ENCODE measurements at places on chromosomes 6 and 20.

GRCh38 chr6:112218563-112218962, 35.8 kb downstream of the LAMA4 start:
- DNase-seq: peak; percentile 52

DNA sequence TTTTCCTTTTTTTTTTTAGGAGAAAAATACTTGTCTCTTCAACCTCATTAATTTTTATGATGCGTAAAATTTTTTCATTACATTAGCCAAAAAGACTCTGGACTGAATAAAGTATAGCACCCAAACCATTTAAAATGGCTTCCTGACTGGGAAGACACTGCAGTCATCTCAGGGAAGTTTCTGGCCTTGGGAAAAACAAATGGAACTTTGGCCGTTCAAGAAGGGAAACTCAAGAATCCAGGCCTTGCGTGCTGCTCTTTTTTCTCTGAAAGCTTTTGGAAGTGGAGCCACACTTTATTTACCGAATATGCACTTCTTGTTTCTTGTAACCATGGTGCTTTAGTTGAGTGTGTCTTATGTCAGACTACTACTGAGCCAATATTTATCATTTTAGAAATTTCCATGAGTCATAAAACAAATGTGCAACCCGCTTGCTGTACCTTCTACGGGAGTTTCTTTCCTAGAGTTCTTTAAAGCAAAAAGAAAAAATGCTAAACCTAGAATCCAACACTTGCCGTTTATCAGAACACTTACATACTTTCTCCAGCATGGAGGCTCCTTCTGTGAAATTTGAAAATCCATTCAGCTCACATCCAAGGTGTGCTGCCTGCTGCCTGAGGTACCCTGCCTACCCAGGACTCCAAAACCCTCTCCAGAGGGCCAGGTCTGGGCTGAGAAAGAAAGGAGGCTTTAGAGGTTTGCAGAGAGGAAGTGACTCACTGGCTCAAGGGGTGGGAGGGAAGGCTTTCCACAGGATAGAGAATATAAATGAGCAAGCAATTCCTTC, 11.5 kb upstream of the DSTN start:
- DNase-seq: peak; percentile 94

DNA sequence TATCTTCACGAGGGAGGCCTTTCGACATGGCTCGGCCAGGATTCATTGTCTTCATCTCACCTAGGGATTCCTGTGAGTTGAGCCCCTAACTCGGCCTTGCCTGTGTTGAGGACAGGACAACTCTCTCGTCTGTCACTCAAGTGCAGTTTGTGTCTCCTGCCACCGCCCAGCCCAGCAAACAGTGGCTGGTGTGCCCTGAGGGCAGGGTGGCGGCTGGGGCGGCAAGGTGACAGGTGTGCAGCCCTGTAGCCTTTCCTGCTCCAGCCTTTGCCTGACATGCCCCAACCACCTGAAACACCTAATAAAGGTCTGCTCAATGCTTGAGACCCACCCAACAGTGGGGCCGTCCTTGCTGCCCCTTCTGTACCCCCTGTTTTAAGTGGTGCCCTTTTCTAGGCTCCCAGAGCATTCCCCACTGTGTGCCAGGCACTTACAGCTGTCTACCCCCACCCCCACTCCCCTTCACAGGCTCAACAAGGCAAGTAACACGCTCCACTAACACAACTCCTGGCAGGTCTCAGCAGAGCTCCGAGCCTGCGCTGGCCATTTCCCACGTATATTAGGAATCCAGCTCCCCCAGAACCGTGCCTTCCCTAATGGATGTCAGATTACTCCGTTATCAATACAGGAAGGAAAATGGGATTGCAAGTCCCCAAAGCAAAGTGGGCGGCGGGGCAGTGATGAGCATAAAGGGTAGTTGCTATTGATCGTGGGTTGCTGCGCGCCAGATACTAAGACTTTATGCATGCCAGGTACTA, 17.7 kb downstream of the GFRA4 start:
- no peak for DNase-seq

GRCh38 chr6:44667668-44668390, 280.3 kb downstream of the CDC5L start:
- DNase-seq: peak; percentile 37

DNA sequence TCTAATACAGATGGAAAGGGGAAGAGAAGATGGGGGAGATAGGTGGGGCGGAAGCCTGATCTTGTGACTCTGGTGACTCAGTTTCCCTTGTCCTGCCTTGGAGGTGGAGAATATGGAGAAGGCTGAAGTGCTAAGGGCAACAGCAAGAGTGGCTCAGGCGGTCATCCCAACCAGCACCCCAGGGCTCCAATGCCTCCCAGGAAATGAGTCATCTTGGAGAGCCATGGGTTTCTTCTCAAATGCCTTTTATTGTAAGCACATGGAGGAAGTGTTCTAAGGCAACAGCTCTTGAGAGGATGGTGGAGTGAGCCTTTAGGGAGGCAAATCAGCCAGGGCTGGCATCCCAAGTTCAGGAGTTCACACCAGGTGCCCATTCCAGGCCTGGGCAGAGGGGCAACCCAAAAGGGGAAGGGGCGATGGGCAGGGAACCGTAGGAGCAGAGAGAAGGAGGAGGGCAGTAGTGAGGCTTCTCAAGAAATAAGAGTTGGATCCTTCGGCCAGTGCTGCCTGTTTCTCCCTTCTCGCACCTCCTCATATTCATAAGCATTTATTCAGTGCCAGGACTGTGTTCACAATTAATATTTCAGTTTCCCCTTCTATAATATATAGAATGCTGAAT, 13.2 kb upstream of the AHCY start:
- DNase-seq: peak; percentile 64

DNA sequence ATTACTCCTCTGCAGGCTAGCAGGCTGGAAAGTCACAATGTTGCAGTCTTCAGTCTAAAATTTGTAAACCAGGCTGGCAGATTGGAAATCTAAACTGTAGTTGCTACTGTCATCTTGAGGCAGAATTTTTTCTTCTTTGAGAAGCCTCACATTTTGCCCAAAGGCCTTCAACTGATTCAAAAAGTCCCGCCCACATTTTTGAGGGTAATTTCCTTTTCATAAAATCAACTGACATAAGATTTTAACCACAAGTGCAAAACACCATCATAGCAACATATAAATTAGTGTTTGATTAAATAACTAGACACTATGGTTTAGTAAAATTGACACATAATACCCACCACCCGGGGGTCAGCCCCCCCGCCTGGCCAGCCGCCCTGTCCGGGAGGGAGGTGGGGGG, 28.4 kb downstream of the HLA-C start:
- DNase-seq: no peak

GRCh38 chr6:32668226-32668747, 1.8 kb upstream of the HLA-DQB1 start:
- peak; percentile 35 for DNase-seq

- DNase-seq: no peak
Measured at GRCh38 chr6:14121936-14122344, 4.4 kb downstream of the CD83 start.

- DNase-seq: no peak
Measured at GRCh38 chr6:101400326-101401135, 7.0 kb downstream of the GRIK2 start.

GRCh38 chr6:40910260-40910893, 128.6 kb downstream of the UNC5CL start:
- no peak for DNase-seq

DNA sequence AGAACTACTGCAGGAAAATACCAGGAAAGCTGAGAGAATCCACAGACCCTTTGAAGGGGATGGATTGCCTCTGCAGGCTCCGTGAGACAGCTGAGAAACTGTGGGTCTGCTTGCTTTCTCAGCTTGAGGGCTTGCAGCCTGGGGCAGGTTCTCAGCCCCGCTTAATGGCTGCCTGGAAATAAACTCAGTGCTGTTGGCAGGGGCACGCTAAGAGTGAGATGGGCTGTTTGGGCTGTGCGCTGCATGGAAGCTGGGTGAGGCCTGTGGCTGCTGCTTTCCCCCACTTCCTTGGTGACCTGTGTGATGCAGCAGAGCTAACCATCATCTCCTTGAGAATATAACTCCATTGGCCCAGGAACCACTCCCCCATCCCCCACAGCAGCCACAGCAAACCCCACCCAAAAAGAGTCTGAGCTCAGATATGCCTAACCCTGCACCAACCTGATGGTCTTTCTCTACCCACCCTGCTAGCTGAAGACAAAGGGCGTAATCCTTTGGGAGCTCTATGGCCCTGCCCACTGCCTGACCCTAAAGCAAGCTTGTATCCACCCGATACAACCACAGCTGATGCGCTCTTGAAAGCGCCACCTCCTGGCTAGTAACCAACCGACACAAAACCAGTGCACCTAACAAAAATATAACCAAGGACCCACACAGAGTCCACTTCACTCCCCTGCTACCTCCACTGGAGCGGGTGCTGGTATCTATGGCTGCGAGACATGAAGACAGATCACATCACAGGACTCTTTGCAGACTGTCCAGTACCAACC, 800.6 kb upstream of the MAP3K7 start:
- no peak for DNase-seq

- peak; percentile 3 for DNase-seq
Measured at GRCh38 chr6:152748843-152749242, 1.8 kb upstream of the VIP start.

GRCh38 chr20:7959484-7959883, 19.2 kb upstream of the HAO1 start:
- no peak for DNase-seq

- no peak for DNase-seq
Measured at GRCh38 chr20:62219992-62220665, at the start of gene HRH3. TSS of gene HRH3 (minus strand) at chr20:62220278. CDS start at chr20:62219970, 308 bp downstream.

DNA sequence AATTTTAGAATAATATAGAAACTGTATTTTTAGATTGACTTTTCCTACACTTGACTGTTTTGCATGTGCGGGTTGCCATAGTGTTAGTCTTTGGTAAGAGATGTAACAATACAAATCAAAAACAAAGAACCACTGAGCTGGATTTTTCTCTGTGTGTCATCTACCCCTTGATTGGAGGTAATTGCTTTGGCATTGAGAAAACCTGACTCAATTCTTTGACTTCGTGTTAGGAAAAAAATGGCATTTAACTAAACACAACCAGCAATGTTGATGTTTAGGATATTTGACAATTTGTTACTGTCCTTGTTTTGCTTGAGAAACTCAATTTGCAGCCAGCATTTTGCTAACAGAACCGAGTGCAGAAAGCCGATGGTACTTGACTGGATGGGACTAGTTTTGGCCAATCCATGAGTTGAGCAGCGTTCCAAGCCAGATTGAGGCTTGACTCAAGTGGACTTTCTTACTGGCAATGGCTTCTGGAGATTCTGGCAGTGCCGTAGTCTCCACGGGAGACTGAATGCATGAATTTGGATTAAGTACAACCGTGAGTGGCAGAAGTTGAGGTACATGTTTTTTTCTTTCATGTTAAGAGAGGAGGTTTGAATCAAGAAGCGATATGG, 17.1 kb downstream of the TPBG start:
- DNase-seq: no peak

DNA sequence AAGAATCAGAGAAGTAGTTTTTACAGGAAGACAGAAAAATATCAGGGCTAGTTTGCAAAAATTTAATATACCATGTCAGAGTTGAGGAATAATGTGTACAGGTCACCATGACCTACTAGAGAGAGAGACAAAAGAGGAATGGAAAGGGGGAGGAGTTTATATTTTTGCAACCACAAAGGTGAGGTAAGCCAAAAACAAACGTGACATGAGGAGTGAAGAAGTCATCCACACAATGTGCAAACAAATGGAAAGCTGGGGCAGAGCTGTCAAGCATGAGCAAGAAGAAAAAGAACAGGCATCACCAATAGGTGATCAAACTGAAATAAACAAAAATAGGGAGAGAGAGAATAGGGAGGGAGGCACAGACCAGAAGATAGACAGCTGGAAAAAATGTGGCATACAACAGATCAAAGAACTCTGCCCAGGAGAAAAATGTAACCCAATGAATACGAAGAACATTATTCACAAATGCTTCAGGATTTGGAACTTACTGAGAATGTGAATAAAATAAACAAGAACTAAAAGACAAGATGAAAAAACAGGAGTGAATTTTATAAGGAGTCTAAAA, 15.5 kb downstream of the RARS2 start:
- DNase-seq: no peak

DNA sequence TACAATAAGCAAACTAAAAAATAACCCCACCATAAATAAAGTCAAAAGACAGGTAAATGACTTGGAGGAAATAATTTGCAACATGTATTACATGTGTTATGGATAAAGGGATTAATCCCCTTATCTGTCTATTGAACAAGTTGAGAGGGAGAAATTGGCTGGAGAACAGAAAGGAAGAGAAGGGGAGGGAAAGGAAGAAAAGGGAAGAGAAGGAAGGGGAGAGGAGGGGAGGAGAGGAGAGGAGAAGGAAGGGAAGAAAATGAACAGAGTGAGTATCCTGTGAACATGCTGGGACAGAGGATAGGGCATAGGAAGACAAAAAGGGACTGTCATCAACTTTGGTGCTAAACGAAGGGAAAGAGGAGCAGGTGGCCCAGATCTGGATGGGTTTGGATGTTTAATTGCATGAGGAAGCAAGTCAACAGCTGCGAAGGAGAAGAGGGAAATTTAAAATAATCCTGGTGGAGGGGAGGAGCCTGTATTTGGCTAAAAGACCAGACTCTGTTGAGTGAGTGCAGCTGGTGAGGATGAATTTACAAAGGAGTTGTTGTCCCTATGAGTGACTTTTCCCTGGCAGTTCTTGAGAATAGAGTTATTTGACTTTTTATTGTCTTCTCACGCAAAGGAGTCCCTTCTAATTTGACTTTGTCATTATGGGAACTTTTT, 14.2 kb upstream of the SHLD1 start:
- no peak for DNase-seq

GRCh38 chr6:82169138-82169876, 78.2 kb downstream of the IBTK start:
- no peak for DNase-seq

DNA sequence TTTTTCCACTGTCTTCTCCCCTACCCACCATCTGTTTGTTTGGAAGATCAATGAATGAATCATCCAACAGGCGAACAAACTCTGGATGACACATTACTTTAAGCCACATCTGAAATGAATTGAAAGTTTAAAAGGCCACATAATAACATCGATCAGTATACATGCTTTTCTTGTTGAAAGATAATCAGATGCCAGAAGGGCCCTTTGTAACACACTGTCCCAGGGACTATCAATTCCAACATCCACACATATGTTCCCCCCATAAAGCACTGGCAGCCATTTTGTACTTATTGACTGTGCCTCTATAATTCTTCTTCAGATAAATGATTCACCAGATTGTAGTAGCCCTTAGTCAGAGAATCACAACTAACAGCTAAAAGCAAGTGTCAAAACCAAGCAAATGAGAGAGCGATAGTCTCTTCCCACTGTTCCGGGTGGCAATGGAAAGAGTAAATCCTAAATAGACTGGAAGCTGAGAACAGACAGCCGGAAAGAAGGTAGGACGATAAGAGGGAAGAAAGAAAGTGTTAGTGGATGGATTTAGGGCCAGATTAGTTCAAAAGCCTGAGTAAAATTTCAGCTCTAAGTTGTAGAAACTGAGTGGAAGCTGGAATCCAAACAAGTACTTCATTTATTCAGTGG, 184.9 kb upstream of the TENT5A start:
- no peak for DNase-seq
